Activated T-helper 9 cell treated with anti-CD3 and anti-CD28 coated beads, Interleukin-2, amount 50 U/mL, for 16 hours (primary cell): ENCODE measurements at places on chromosomes 11 and 22.

- DNase-seq, result no peak
Observed at GRCh38 chr11:46012185-46012584, 89.7 kb downstream of the LARGE2 start.

GRCh38 chr11:107924306-107924705 is 3.9 kb upstream of the RAB39A start:
- DNase-seq, result no peak

- DNase-seq, result no peak
Observed at GRCh38 chr22:44117746-44118145, 63.0 kb upstream of the PARVG start.

DNA sequence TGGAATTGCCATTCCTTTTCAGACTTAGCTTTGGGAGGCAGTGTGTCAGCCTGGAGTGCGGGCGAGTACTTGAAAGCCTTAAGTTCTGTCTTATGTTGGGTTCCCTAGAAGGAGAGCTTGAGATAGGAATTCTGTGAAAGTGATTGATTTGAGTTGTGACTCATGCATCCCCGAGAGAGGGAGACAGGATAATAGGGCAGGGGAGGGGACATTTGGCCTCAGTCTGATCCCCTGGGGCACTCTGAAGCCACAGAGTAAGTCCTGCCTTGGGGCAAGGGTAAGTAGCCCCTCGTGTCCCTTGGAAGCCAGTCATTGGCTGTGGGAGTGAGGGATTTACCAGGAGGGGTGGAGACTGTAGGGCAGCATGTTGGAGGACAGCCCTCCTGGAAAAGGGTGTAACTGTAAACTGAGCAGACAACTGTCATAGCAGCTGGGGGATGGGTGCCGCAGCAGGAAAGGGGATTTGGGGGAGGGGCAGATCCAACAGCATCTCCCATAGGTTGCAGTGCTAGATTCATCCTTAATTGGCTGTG is 44.0 kb downstream of the KIAA1671 start:
- no peak for DNase-seq

GRCh38 chr22:50694099-50694605 is 21.5 kb downstream of the SHANK3 start:
- no peak for DNase-seq

GRCh38 chr22:36808721-36809344 is 8.0 kb downstream of the PVALB start:
- no peak for DNase-seq

DNA sequence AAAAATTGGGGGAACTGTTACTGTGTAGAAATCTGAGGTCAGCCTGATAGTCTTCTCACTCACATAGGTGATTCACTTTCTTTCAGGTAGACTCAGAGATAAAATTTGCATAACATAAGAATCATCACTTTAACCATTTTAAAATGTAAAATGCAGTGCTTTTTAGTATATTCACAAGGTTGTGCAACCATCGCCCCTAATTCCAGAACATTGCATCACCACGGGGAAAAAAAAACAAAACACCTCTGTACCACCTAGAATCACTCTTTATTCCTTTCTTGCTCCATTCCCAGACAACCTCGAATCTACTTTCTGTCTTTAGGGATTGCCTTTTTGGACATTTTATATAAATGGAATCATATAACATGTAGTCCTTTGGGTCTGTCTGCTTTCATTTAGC is 20.9 kb downstream of the CHEK1 start:
- no peak for DNase-seq

GRCh38 chr11:69587454-69588090 is 53.4 kb upstream of the CCND1 start:
- no peak for DNase-seq

GRCh38 chr11:134074766-134075165 is 5.9 kb downstream of the JAM3 start:
- no peak for DNase-seq

DNA sequence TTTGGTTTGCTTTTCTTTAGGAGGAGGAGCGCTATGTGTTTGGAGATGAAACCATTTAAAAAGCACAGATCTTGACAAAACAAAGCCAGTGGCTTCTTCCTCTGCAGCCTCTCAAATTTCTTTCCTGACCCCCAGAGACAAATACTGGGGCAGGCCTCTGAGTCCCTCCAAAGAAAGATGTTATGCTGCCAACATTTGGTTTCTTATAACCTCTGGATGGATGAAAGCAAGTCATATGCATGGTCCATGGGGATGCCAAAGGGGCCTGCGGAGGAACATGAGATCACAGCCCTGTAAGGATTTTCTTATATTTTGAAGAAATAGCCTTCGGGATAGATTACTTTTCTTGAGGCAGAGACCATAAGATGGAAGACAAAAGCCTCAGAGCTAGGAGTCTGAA is 179.1 kb downstream of the TENM4 start:
- no peak for DNase-seq

GRCh38 chr11:123838659-123839058 is 32.5 kb upstream of the OR6M1 start:
- DNase-seq, result no peak

- DNase-seq, result no peak
Observed at GRCh38 chr22:39125622-39126021, 26.9 kb downstream of the CBX7 start.

- DNase-seq, result no peak
Observed at GRCh38 chr22:32206774-32207758, 2.2 kb upstream of the RFPL2 start.

DNA sequence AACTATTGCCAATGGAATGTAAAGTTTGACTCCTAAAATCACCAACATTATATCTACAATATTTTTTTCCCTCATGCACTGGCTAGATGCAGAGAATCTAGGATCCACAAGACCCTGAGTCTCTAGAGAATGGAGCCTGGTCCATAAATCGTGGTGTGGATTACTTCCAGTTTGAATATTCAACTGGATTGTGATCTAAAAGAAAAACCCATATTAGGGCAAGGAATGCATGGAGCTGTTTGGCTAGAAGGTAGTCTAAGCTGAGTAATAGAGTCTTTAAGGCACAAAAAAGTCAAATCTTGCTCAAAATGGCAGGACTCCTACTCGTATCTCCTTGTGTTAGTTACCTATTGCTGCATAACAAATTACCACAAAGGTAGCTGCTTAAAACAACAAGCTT is 9.4 kb upstream of the MS4A5 start:
- DNase-seq, result no peak

DNA sequence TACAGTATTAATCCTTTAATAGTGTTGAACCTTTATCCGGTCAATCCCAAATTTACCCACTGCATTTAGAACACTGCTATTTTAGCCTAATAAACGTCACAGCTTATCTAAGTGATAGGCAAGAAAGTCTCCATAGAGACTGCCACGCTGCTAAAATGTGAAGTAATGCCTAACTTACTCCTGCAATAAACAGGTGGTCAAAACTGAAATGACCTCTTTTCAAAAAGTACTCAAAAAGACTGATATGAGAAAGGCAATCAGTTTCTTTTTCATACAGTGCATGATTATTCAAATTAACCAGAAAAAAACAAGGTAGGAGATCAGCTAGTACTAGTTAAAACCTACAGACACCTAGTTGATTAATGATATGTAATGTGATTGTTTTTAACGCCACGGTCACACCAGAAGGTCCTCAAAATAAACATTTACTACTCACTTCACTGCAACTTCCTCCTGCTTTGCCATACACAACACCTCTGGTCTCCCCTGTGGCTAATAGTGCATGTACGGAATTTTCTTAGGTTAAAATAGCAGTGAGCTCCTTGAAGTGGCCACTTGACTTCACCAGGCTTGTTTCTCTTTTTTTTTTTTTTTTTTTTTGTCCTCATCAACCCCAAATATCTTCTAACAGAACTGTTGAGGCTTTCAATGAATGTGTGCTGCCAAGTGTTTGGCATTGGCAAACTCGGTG is 8.8 kb downstream of the ATP5MG start:
- no peak for DNase-seq

DNA sequence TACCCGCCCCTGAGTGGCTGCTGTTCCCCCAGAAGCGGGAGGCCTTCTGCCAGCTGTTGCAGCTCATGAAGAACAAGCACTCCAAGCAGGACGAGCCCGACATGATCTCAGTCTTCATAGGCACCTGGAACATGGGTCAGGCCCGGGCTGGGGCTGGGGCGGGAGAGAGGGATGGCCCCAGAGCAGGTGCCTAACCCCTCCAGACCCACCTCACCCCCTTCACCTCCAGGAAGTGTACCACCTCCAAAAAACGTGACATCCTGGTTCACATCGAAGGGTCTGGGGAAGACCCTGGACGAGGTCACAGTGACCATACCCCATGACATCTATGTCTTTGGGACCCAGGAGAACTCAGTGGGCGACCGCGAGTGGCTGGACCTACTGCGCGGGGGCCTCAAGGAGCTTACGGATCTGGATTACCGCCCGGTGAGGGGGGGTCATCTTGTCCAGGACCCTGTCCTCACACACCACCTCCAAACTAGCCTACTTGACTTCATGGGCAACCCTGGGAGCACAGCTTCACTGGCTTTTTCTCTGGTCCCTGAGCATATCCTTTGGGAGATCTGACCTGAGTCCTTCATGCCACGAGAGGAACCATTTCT is 6.3 kb downstream of the INPPL1 start:
- no peak for DNase-seq

GRCh38 chr11:105953886-105954285 is 68.2 kb downstream of the MSANTD4 start:
- DNase-seq, result no peak
